Daoy (cell line): ENCODE measurements at places on chromosomes 12 and 14. TPM values are rescaled to one million over a fixed set of nuclear protein-coding genes. Genes with fewer than 3 reads are reported as not detected.

GRCh38 chr12:68451261-68452077 lies 119.3 kb upstream of the MDM1 start:
- peak; percentile 55 for DNase-seq

DNA sequence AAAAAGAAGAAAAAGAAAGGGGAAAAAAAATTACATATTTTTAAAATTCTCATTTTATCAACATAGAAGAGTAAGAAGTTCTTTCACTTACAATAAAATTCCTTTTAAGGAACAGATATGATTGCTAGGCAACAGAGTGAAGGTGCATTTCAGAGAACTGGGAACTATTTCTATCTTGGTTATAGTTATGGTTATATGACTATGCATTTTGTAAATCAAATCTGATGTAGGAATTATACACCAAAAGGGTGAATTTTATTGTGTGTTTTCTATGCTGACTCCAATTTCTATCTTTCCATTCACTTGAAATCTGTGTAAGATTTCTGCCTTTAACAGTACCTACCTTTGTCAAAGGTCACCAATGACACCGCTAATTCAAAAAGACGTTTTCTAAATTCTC lies 50.1 kb downstream of the HNRNPC start:
- no peak for DNase-seq

GRCh38 chr12:120750806-120751205 lies 25.2 kb downstream of the ACADS start:
- no peak for DNase-seq

KRT71 gene
- not detected in 2 replicates for total RNA-seq

DNA sequence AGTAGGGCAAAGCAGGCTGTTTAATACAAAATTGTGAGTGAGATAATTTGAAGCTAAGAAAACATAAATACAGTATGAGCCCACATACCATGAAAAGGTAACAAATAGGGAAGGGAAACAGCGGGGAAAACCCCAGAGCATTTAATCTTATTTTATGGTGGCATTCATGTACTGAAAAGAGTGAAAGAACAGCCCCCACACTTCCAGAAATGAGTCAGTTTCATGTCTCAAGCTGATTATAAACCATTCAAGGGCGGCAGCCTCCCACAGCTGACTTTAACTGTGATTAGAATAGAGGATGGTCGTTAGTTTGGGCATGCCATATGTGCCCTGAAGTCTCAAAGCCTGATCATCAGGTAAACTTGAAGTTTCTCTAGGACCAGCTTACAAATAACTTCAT lies 64.5 kb downstream of the FOXG1 start:
- DNase-seq, result peak; percentile 55

SLC7A7 gene
- total RNA-seq, result 0.51 and 1.8 TPM in 2 replicates

DNA sequence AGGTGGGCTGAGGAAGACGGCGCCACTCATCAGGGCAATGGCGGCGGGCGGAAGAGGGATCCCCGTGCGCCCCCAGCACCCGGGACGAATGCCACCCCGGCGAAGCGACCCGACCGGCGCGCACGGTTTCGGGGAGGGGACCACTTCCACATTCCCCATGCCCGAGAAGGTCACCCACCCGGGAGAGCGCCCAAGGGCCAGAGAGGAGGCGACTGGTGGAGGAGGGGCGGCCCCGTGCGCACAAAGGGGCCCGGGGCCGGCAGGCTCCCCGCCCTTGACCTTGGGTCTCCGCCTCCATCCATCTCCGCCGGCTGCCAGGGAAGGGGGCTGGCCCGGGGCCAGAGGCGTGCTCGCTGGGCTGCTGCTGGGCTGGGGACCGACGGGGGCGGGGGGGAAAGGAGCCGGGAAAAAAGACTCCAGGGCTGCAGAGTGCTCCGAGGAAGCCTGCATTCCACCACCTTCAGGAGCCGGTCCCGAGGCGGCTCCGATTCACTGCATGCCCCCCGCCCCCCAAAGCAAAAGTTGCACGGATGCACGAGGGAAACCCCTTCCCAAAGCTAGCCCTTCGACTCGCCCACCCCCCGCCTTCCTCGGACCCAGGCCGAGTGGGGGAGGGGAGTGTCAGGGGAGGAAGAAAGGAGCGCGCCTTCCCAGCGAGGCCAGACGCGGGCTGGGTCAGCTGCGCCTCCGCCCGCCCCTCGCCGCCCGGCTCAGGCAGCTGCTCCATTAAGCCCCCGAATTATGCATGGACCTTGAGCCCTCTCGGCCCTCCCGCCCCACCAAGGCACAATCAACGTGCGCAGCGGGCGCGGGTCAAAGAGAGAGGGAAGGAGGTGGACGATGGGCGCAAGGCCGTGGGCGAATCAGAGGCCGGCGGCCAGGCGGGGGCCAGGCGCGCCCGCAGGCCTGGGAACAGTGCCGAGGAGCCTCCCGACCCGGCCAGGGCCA lies 26.2 kb downstream of the BCL11B start:
- peak; percentile 55 for DNase-seq

- DNase-seq, result no peak
These were observed 1.3 kb upstream of the MRPS35 start for GRCh38 chr12:27709212-27709931.

GRCh38 chr12:107200394-107200793 lies 107.0 kb upstream of the CRY1 start:
- DNase-seq, result peak; percentile 84

DNA sequence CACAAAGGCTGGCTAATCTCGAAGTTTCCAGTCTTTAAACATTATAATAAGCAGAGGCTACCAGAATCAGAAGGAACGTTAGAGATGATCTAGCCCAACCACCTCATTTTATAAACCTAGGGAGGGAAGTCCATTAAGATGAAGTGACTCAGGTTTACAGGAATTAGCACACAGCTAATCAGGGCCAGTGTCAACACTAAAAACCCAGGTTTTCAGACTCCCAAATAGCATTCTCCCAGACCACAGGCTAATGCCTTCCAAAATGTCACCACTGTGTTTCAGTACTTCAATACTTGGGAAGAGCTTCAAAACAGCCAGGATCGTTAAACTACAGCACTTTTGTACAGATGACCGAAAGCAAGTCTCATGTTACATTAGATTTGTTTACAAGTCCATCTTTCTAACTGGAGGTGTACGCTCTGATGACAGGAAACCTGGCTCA lies 89.2 kb downstream of the FOXN3 start:
- peak; percentile 54 for DNase-seq

DNA sequence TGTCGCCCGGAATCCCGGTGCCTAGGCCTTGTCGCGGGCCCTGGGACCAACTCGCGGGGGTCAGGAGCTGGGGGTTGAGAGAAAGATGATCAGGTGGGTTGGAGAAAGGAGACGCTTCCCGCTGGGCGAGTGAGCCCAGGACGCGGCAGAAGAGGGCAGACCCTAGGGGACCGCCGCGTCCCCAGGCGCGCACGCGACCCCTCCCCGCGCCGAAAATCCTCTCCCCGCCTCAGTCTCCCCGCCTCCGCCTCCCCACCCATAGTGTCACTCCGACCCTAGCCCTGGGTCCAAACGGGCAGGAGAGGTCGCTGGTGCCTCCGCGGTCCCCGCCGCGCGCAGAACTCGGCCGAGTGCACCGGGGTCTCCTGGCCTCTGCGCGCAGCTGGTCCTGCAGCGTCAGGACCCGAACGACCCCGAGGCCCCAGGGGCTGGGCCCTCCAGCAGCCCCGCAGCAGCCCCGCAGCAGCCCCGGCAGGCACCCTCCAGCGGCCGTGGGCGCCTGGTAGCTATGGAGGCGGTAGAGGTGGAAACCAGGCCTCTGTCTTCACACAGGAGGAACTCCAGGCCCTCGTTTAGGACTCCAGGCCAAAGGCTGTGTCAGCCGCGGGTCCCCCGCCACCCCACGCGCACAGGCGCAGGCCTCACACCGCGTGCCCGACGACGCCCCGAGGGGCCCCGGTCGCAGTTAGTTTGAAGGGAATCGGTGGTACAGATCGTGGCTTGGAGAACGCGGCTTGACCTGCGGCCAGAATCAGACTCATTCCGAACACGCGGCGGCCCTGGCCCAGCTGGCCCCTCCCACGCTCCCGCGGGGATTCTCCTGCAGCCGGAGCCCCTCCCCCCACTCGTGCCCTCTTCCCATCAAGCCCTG lies 60.1 kb upstream of the EIF5 start:
- no peak for DNase-seq
